Activated naive CD4-positive, alpha-beta T cell treated with anti-CD3 and anti-CD28 coated beads for 36 hours (primary cell): ENCODE measurements at places on chromosomes 3 and 15. TPM values are rescaled to one million over a fixed set of nuclear protein-coding genes. Genes with fewer than 3 reads are reported as not detected.

DNA sequence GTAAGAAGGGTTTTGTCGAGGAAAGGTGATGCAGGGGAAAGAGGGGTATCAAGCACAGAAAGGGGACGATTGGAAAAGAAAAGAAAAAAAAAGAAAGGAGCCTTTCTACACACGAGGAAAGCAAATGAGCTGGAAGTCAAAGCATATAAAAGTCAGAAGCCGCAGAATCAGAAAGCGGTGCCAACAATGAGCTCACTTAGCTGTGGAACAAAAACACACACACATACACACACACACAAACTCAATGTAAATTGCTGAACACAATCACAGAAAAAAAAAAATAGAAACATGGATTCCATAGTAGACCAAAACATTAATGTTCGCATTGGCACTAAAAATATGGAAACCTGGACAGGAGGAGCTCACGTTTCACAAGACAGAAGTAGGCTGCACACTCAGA lies 63.4 kb upstream of the FEZF2 start:
- H3K27me3 ChIP-seq, result peaks cover 7% of the 10 kb centered on the region
- H3K4me3 ChIP-seq, result no peak overlapping the region
- H3K4me1 ChIP-seq, result no peaks in the 10 kb centered on the region
- no peak overlapping the region for H3K27ac ChIP-seq
- H3K36me3 ChIP-seq, result no peaks in the 10 kb centered on the region

GRCh38 chr3:49967291-49967690 lies 27.3 kb downstream of the RBM6 start:
- no peaks in the 10 kb centered on the region for H3K27me3 ChIP-seq
- H3K36me3 ChIP-seq, result peaks cover 14% of the 10 kb centered on the region
- no peak overlapping the region for H3K27ac ChIP-seq
- DNase-seq, result no peak
- no peak overlapping the region for H3K4me3 ChIP-seq
- peaks cover 5% of the 10 kb centered on the region for H3K4me1 ChIP-seq

GRCh38 chr3:136990826-136991225 lies 33.0 kb downstream of the IL20RB start:
- H3K4me3 ChIP-seq, result no peak overlapping the region
- peaks cover 11% of the 10 kb centered on the region for H3K4me1 ChIP-seq
- DNase-seq, result no peak
- peaks cover 2% of the 10 kb centered on the region for H3K36me3 ChIP-seq

DNA sequence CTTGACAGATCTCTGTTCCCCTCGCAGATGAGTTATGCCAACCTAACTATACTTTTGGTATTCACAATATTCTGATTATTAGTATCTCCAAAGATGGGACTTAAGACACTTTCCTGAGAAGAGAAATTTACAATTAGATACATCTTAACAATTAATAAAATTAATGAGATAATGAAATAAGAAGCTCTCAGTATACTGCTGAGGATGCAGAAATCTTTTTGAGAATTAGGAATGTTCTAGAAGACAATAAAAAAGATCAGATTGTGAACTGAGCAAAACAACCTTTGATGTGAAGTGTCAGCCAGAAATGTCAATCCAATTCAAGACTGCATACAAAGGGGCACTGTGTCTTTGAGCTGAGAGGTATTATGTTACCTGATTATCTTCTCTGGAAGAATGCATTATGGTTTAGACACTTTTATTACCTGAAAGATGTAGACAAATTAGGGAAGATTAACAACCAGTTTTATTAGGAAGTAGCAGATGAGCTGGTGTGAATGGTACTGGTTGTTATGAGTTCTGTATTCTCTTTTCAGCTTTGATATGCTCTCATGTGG lies 262.9 kb downstream of the TIGIT start:
- H3K4me1 ChIP-seq, result no peaks in the 10 kb centered on the region
- no peak for DNase-seq
- H3K36me3 ChIP-seq, result peaks cover 2% of the 10 kb centered on the region
- no peaks in the 10 kb centered on the region for H3K27me3 ChIP-seq

DNA sequence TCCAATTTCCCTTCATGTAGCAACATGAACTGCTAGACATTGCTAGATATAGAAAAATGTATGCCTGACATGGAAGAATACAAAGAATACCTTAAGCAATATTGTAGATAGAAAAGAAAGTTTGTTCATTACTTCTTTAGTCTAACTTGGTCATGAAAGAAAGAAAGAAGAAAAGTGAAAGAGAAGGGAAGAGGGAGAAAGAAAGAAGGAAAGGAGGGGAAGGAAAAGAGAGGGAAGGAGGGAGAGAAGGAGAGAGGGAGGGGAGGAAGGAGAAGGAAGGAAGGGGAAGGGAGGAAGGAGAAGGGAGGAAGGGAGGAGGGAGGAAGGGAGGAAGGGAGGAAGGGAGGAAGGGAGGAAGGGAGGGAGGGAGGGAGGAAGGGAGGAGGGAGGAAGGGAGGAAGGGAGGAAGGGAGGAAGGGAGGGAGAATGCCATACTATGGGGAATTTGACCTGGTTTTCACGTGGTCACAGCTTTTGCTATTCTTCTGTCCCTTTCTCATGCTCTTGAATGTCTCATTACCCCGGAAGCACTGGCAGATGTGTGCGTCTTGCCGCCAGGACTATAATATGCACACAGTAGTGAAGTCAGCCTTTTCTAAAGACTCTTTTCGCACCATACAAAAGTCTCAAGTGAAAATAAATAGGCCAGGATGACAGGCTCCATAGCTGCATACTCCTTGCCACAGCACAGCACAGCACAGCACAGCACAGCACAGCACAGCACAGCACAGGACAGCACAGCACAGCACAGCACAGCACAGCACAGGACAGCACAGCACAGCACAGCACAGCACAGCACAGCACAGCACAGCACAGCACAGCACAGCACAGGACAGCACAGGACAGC lies 78.2 kb downstream of the CHAC1 start:
- H3K4me1 ChIP-seq, result peaks cover 5% of the 10 kb centered on the region
- H3K27me3 ChIP-seq, result no peaks in the 10 kb centered on the region
- DNase-seq, result no peak
- H3K36me3 ChIP-seq, result peaks cover 19% of the 10 kb centered on the region
- peak overlapping the region; percentile 30 for H3K27ac ChIP-seq
- no peak overlapping the region for H3K4me3 ChIP-seq

DNA sequence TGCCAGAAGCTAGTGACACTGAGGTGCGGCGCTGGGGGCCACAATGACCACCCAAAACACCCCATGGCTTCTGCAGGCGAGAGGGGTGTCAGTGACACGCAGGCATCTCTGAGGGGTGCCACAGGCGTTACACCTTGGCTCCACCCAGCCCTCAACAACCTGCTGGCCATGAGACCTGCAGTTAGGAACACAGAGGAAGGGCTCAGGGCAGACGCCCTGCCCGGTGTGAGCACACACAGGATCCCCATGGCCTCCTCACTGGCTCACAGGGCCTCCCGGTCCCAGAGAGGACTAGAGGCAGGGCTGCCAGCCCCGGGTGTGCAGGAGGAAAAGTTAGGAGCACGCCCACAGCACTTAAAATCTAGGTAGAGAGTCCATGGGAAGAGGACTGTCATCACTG lies 35.1 kb downstream of the CYFIP1 start:
- peaks cover 10% of the 10 kb centered on the region for H3K4me1 ChIP-seq
- H3K27me3 ChIP-seq, result peaks cover 21% of the 10 kb centered on the region
- peaks cover 2% of the 10 kb centered on the region for H3K36me3 ChIP-seq
- no peak overlapping the region for H3K27ac ChIP-seq
- H3K4me3 ChIP-seq, result no peak overlapping the region

FBXW12 gene
- total RNA-seq, result not detected

CSPG5 gene
- total RNA-seq, result 0.19 TPM

PROK2 gene
- total RNA-seq, result 0.15 TPM

DNA sequence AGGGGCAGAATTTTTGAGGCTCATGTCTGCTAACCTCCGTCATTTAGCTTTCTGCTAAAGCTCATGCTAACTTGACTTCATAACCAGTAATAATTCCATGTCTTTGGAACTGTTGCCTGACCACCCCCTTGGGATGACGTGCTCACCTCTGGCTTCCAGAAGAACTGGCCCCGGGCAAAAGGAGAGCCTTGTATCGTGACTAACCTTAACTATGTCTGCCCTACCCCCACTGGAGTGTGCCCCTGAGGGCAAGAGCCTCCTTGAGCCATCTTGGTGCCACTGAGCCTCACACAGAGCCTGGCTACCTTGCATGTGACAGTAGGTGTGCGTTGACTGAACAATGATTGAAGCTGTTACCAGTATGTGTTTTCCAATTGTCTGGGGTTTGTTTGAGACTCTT lies 4.7 kb downstream of the LRRK1 start:
- no peak for DNase-seq
- H3K36me3 ChIP-seq, result no peaks in the 10 kb centered on the region
- peaks cover 37% of the 10 kb centered on the region for H3K27me3 ChIP-seq
- peaks cover 10% of the 10 kb centered on the region for H3K4me1 ChIP-seq

TMC3 gene
- not detected for total RNA-seq

- H3K4me1 ChIP-seq, result peaks cover 34% of the 10 kb centered on the region
- H3K4me3 ChIP-seq, result peak overlapping the region; percentile 80
- peaks cover 18% of the 10 kb centered on the region for H3K27me3 ChIP-seq
- H3K36me3 ChIP-seq, result peaks cover 28% of the 10 kb centered on the region
- no peak overlapping the region for H3K27ac ChIP-seq
Measured at GRCh38 chr15:79310612-79310984, 314 bp upstream of the TMED3 start.

GRCh38 chr15:88543065-88543776 lies 3.3 kb downstream of the DET1 start:
- H3K27me3 ChIP-seq, result no peaks in the 10 kb centered on the region
- H3K4me1 ChIP-seq, result peaks cover 15% of the 10 kb centered on the region
- no peak for DNase-seq
- H3K36me3 ChIP-seq, result no peaks in the 10 kb centered on the region

- no peak overlapping the region for H3K4me3 ChIP-seq
- H3K27me3 ChIP-seq, result no peaks in the 10 kb centered on the region
- peaks cover 8% of the 10 kb centered on the region for H3K36me3 ChIP-seq
- DNase-seq, result peak; percentile 69
Measured at GRCh38 chr3:10228248-10228950, 19.9 kb upstream of the TATDN2 start.

GRCh38 chr3:81554388-81554787 lies 207.1 kb downstream of the GBE1 start:
- peaks cover 18% of the 10 kb centered on the region for H3K36me3 ChIP-seq
- no peaks in the 10 kb centered on the region for H3K4me1 ChIP-seq
- H3K4me3 ChIP-seq, result no peak overlapping the region
- H3K27me3 ChIP-seq, result no peaks in the 10 kb centered on the region

SPSB4 gene
- not detected for total RNA-seq

DNA sequence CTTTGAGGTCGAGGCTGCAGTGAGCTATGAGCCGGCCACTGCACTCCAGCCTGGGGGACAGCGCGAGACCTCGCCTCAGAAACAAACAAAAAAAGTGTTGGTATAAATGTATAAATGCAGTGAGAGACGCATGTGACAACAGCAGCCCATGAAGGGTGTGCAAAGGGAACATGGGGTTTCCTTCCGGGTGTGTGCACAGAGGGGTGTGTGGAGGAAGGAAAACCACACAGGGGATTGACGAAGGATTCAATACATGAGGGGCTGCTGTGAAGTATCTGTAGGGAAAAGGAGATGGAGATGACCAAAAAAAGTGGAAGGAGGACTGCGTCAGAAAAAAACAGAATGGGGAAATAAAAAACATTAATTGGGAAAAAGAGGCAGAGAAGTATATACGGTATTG lies 1.1 kb downstream of the MTFMT start:
- peak; percentile 14 for DNase-seq
- H3K27me3 ChIP-seq, result peaks cover 8% of the 10 kb centered on the region
- H3K4me1 ChIP-seq, result peaks cover 17% of the 10 kb centered on the region
- H3K36me3 ChIP-seq, result peaks cover 14% of the 10 kb centered on the region
- peak overlapping the region; percentile 87 for H3K4me3 ChIP-seq
- peak overlapping the region; percentile 7 for H3K27ac ChIP-seq

DNA sequence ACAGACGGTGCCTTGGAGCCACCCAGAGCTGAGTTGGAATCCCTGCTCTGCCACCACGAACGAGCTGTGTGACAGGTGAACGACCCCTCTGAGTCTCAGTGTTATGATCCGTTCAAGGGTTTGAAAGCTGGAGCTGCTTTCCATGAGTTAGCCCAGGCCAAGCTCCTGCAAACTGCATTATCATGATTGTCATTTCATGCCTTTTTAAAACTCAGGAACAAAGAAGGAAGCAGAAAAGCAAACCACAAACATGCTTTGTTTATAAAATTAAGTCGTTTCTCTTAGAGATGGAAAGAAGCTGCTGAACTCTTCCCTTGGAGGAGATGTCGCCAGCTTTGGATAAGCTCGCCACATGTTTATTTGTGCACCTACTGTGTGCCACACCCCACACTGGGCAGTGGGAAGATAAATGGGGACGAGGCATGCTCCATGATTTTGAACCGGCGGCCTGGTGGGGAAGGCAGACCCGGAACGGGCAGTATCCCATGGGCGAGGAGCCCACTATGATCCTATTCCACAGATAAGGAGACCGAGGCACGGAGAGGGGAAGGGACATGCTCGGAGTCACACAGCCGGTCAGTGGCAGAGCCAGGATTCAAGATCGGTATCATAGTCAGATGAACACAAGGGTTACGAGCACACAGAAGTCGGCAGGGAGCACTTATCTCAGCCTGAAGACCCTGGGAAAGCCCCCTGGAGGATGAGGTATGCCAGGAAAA lies 15.9 kb downstream of the HRH1 start:
- no peak overlapping the region for H3K4me3 ChIP-seq
- no peaks in the 10 kb centered on the region for H3K4me1 ChIP-seq
- no peaks in the 10 kb centered on the region for H3K27me3 ChIP-seq

- H3K27me3 ChIP-seq, result no peaks in the 10 kb centered on the region
- H3K4me1 ChIP-seq, result peaks cover 5% of the 10 kb centered on the region
- no peak overlapping the region for H3K27ac ChIP-seq
- DNase-seq, result no peak
- no peak overlapping the region for H3K4me3 ChIP-seq
Measured at GRCh38 chr3:37435572-37435971, 261.2 kb upstream of the LRRFIP2 start.

DNA sequence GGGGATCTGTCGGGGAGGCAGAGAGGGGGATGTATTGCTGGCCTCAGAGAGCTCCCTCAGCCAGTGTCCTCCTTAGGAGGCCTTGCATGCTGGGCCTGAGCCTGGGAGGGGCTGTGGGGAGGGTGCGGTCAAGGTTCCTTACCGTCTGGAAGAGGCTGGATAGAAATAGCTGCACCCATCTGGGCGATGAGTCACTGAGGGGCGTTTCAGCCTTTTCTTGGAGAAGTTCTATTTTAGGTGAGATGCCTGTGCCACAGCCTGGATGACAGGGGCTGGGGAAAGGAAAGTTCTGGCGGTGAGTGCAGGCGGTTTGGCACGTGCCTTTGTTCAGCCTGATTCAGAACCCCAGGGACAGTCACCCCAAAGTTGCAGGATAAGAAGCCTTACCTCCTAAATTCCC lies 35.7 kb upstream of the APEH start:
- H3K4me3 ChIP-seq, result no peak overlapping the region
- H3K36me3 ChIP-seq, result no peaks in the 10 kb centered on the region
- no peaks in the 10 kb centered on the region for H3K4me1 ChIP-seq
- H3K27me3 ChIP-seq, result no peaks in the 10 kb centered on the region
- no peak for DNase-seq
- no peak overlapping the region for H3K27ac ChIP-seq

DNA sequence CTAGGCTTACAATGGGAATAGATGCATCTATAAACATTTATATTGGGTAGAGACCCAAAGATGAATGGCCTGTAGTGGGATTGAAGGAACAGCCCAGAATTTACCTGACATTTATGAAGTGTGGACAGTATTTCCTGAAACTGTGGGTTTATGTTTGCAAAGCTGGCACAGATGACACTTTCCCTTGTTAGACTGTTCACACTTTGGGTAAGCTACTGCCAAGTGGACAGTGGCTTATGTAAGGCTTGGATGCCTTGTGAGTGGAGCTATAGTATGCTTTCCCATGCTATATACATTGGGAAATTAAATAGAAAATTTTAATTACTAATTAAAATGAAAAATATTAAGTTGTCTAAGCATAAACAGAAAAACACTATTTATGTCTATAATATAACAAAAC lies 48.5 kb downstream of the STARD9 start:
- no peak overlapping the region for H3K4me3 ChIP-seq
- H3K27ac ChIP-seq, result no peak overlapping the region
- no peaks in the 10 kb centered on the region for H3K36me3 ChIP-seq
- no peaks in the 10 kb centered on the region for H3K27me3 ChIP-seq
- no peak for DNase-seq
